ENCODE measurements at places on chromosomes 3 and 15. TPM values are rescaled to one million over a fixed set of nuclear protein-coding genes. Genes with fewer than 3 reads are reported as not detected.

PPP2R3A gene
- total RNA-seq, result 6.7 TPM

B3GALNT1 gene
- 13.7 TPM for total RNA-seq

FOXL2NB gene
- total RNA-seq, result 0.09 TPM

MCTP2 gene
- 0.47 TPM for total RNA-seq

PLSCR2 gene
- total RNA-seq, result 0.18 TPM

CACNA2D2 gene
- total RNA-seq, result not detected

SEMA3B gene
- 1.3 TPM for total RNA-seq

ISLR2 gene
- not detected for total RNA-seq

LRRIQ4 gene
- not detected for total RNA-seq

LRRN1 gene
- total RNA-seq, result not detected

MME gene
- total RNA-seq, result 6.2 TPM

HEMK1 gene
- total RNA-seq, result 9.5 TPM

BCL2A1 gene
- total RNA-seq, result 0.19 TPM

LMOD3 gene
- not detected for total RNA-seq

OCA2 gene
- total RNA-seq, result not detected

C3orf52 gene
- 3.8 TPM for total RNA-seq

TRIM42 gene
- total RNA-seq, result not detected

IMPG2 gene
- total RNA-seq, result 0.54 TPM

SH3BP5 gene
- 98.2 TPM for total RNA-seq

FBXL2 gene
- total RNA-seq, result 13.7 TPM

RBSN gene
- total RNA-seq, result 18.3 TPM

TRPM1 gene
- 0.19 TPM for total RNA-seq

SHF gene
- total RNA-seq, result 1.8 TPM

ILDR1 gene
- not detected for total RNA-seq

CKMT1A gene
- total RNA-seq, result not detected

VIPR1 gene
- total RNA-seq, result 1.8 TPM

PIGZ gene
- 2.4 TPM for total RNA-seq
